ENCODE measurements at places on chromosomes 2 and 18.

DNA sequence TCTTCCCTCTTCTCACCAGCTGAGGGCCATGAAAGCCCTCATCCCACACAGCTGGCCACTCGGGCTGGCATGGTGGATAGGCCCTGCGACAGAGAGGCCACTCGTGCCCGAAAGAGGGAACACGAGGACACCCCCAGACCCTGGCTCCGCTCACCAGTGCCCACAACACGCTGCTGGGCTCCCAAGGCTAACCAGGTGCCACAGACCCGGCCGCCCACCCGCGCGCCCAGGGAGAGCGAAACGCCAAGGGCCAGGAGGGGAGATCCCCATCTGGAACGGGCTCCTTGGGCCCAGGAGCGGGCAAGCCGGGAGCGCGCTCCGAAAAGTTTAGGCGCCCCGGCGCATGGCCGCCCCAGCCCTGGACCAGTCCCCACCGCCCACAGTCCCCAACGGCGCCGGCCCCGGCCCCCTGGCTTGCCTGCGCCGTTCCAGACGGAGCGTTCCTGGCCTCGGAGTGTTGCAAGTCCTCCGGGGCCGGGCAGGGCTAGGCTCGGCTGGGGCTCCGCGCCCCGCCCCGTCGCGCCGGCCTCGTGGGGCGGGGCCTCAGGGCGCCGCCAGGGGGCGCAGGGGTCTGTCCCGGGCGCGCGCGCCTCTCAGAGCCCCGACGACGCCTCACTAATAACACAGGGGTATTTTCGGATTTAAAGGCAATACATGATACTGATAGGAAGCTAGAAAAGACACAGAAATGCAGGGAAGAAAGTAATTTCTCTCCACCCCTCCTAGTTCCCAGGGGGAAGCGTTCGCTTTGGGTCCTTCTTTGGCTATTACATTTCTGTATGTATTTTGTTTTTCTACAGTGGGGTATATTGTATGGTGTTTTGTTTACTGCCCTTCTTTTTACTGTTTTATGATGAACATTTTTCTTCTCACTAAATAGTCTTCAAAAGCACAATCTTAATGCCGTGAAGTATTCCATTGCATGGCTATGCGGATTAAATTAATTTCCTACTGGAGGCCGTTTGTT is at the start of gene TMBIM1:
Gene TMBIM1 (minus strand): TSS at position 456 of the 967 bp plus-strand sequence. CDS start 10,362 bp downstream, outside the sequence.
- peak; percentile 66 for DNase-seq

DNA sequence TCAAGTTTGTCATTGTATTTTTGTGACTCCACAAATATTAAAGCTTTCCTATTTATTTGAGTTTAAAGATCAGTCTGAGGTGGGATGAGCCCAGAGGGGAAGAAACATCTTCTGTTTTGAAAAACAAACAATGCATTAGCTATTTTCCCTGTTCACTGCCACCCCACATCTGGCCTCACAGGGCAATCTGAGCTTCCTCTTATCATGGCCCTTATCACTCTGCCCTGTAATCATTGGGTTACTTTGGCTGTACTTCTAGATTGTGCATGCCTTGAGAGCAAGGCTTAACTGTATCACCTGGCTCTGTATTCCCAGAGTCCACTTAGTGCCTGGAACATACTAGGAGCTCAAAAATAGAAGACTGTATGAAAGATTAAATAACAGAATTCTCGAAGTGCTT is 241.6 kb upstream of the NT5C1B start:
- no peak for DNase-seq

GRCh38 chr18:686339-687111 is 25.9 kb downstream of the ENOSF1 start:
- DNase-seq = no peak

DNA sequence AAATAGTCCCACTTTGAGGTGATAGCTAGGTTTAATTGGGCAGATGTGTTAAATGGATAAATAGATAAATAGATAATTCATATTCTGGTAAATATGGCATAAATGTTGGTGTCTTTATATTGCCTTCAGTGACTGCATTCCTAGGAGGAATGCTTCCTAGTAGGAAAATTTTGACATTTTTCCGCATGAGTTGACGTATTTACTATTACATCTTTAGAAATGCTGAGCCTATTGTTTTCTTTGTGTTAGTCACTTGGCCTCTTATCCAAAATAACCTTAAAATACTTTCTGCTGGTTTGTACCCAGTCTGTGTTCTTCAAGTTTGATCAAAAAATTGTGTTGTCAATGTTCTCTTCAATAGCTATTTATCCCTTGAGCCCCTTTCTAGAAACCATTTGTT is 495.6 kb upstream of the ZEB2 start:
- DNase-seq = no peak

- DNase-seq = no peak
Measured at GRCh38 chr18:42604820-42605219, 510.7 kb downstream of the RIT2 start.

DNA sequence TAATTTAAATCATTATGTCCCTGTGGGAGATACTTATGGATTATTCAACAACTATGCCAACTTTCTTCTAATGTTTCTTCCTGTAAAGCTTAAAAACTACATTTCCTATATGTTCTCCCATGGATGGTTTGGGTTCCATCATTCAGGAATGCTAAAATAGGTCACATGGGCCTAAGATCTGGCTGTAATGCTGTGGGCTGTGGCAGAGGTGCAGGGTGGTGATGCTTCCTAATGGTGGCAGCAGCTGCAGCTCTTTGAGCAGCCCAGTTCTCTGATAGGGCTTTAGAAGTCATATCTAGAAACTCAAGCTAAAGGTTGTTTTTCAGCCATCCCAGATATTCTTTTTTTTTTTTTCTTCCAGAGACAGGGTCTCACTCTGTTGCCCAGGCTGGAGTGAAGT is 266.1 kb downstream of the ZNF385B start:
- DNase-seq = no peak

DNA sequence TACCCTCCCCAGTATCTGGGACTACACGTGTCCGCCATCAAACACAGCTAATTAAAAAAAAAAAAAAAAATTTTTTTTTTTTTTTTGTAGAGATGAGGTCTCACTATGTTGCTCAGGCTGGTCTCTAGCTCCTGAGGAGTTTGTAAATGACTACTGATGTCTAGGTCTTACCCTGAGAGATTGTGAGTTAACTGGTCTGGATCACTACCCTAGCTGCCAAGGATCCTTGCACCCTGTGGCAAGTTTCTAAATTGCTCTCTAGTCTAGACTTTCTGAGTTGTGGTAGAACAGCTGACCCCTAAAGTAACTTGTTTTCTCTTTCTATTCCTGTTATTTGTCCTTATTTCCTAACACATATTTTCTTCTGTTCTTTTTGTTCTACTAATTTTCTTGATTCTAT is 44.5 kb downstream of the ABHD3 start:
- no peak for DNase-seq

DNA sequence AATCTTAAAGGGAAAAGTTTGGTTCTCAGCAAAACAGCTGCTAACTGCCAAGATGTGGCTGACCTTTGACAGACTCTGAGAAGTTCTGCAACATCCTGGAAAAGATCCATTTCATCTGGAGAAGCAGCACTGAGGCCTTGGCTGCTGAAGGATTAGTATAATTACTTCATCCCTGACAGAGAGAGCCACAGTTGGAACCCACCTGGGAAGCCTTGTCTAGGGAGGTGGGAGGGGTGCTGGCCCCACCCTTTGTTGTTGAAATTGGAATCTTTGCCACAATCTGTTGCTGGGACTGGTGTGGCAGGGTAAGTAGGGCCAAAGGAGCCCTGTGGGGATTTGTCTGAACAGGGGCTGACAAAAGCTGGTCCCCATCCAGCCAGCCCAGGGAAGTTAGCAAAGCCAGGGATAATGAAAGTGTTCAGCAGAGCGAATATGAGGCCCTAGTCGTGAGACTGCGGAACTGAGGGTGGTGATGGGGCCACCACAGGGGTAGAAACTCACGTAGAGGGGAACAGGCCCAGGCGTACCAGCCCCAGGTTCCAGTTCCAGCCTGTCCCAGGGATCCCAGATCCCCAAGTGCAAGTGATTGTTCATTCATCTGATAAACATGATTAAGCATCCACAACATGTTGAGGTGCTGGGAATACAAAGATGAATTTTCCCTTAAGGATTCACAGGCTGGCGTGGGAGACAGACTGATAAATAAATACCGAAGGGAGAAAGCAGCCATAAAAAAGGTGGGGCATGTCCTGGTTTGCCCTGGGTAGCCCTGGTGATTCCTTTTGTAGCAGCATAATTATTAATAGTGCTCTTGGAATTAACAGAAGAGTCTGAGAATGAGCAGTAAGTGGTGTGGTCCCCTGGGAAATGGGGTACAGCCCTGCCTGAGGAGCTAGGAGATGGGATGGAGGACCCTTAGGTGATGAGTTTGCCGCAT is 60.0 kb downstream of the MYO1B start:
- DNase-seq = no peak

DNA sequence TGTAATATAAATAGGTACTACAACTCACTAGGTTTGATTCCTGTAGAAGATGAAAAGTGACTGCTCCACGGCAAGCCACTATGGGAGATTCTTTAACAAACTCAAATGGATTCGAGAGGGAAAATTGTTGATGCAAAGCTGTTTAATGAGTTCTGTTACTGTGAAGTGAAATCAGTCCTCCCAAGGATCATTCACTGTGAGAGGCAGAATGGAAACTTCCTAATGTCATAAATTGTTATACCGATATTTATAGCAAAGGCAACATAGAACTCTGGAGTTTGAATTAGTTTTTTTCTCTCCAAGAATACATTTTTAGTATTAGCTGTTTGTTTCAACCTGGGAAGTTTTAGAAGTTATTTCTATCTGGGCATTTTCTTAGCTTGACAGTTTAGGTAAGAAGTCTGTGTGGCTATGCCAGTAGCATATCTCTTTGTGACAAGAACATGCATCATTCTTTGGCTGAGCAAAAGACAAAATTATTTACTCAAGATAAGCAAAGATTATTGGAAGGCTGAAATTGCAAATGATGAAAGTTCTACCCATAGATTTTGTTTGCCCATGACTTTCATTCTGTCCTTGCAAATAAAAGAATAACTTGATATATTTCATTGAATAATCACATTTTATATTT is 979.7 kb downstream of the DPP10 start:
- no peak for DNase-seq

GRCh38 chr2:217099561-217099960 is 239.7 kb upstream of the TNP1 start:
- no peak for DNase-seq

GRCh38 chr2:199303728-199304177 is 154.0 kb downstream of the SATB2 start:
- DNase-seq = no peak

- DNase-seq = no peak
Measured at GRCh38 chr2:63840081-63840784, 1.5 kb upstream of the UGP2 start.

- no peak for DNase-seq
Measured at GRCh38 chr2:11344956-11345677, 681 bp upstream of the ROCK2 start.

- DNase-seq = no peak
Measured at GRCh38 chr2:224156436-224156835, 117.3 kb upstream of the SERPINE2 start.

GRCh38 chr2:143121957-143122356 is 7.3 kb upstream of the ARHGAP15 start:
- DNase-seq = no peak

GRCh38 chr18:48915626-48916425 is 34.9 kb downstream of the SMAD7 start:
- DNase-seq = no peak

GRCh38 chr18:50163505-50163904 is 31.4 kb downstream of the MYO5B start:
- no peak for DNase-seq

DNA sequence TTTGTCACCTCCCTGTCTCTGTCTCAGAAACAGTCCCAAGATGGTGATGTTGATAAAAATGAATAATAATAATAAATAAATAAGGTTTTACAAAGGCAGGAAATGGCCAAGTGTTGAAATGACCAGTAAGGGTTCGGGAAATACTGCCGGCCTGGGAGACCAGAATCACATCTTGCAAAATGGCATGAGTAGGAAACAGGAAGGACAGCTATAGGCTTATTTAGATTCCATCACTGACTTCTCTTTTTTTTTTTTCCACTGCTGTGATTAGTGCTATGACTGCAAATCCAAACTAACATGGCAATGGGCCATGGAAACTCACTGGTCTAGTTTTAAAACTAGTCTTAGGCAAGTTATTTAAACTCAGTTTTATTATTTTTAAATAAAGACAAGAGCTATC is 60.6 kb downstream of the SCN1A start:
- DNase-seq = no peak

DNA sequence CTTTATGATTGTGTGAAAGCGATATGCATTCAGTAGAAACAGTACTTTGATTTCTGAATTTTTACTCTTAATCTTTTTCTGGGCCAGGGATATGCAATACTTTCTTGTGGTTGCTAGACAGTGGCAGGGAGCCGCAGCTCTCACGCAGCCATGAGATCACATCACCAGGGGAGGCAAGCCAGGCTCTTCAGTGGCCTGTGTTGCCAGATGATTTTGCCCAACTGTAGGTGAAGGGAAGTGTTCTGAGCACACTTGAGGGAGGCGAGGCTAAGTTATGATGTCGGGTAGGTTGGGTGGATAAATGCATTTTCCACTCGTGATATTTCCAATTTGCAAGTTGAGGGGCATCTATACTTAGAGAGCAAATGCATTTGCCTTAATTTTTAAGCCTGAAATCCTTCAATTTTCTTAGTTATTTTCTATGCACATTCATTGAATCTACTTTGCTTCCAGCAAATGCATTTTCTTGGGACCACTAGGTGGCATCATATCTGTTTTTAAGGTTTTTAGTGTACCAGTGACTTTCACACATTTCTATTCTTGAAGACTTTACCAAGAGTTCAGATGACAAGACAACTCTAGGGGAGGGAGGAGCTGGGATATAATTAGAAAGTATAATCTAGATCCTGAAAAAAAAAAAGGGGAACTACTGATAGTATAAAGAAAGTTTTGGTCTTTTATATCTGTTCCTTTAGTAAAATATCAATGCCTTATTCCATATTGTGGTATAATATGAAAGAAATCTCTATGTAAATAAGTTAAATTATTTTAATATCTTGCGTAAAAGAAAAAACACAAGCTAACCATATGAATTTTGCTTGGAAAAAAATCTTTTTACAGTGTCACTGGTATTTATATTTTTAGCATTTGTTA is 643.3 kb downstream of the SOCS6 start:
- DNase-seq = no peak

DNA sequence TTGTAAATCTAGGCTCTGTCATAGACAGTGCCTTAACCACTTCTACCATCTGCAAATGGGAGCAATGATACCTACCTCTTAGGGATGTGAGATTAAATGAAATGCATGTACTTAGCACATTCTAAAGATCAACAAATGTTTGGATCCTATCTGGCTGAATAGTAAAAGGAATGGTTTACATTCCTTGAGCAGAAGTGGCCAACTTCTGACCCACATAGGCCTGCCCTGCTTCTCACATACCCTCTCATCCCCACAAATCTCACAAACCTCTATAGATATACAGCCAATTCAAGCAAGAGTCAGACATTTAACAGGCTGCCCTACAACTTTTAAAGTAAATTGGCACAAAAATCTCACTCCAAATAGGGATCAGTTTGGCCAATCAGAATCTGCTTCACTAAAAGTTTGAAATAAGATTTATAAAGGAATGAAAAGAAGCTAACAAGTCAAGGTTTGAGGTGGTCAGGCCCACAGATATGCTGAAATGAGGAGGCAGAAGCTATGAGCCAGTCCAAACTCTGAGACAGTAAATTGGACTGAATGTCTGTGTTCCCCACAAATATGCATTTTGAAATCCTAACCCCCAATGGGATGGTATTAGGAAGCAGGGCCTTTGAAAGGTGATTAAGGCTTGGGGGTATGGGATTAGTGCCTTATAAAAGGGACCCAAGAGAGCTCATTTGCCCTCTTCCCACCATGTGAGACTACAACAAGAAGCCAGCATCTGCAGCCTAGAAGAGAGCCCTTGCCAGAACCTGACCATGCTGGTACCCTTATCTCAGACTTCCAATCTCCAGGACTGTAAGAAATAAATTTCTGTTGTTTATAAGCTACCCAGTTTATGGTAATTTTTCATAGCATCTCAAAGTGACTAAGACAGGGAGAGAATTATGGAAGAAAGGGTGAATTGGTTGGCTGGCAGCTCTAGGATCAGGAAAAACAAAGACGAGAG is 227.8 kb upstream of the RBMS1 start:
- DNase-seq = no peak
